Astrocyte of the spinal cord (primary cell): ENCODE measurements at places on chromosomes 3 and 15.

DNA sequence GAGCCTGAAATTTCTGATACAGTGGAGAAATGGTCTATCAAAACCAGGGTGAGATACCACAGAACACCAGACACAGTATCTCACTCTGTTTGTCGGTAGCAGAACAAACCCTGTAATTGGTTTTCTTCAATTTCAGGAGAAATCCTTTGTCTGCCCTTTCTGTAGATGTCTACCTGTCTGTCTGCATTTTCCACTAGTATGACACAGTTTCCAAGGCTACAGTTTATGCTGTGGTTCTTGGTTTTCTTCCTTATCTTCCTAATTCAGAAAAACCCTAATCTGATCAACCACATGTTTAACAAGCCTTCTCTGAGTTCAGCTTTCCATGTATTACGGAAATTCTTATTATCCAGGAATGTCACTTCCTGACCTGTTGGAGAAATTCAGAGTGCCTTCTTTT lies 70.8 kb downstream of the SCN11A start:
- DNase-seq, result no peak

DNA sequence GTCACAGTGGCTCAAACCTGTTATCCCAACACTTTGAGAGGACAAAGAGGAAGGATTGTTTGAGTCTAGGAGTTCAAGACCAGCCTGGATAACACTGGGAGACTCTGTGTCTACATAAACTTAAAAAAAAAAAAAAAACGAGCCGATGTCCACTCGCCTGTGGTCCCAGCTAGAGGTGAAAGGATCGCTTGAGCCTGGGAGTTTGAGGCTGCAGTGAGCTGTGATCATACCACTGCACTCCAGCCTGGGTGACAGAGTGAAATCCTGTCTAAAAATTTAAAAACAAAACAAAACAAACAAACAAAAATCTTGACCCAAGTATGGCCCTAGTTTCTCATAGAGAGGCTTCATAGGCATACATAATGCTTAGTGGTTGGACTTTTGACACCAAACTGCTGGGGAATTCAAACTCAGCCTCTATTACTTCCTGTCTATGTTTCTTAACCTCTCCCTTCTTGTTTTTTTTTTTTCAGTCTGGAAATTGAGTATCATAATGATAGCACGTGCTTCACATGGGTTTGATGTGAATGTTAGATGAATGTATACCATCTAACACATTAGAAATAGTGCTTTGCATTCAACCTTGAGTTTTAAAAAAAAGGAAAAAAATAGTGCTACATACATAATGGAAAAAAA lies 46.4 kb upstream of the CAPN7 start:
- DNase-seq, result no peak

- DNase-seq, result no peak
Observed at GRCh38 chr3:114640126-114640525, 346.3 kb downstream of the TIGIT start.

- no peak for DNase-seq
Observed at GRCh38 chr3:65712140-65712539, 326.6 kb downstream of the MAGI1 start.

DNA sequence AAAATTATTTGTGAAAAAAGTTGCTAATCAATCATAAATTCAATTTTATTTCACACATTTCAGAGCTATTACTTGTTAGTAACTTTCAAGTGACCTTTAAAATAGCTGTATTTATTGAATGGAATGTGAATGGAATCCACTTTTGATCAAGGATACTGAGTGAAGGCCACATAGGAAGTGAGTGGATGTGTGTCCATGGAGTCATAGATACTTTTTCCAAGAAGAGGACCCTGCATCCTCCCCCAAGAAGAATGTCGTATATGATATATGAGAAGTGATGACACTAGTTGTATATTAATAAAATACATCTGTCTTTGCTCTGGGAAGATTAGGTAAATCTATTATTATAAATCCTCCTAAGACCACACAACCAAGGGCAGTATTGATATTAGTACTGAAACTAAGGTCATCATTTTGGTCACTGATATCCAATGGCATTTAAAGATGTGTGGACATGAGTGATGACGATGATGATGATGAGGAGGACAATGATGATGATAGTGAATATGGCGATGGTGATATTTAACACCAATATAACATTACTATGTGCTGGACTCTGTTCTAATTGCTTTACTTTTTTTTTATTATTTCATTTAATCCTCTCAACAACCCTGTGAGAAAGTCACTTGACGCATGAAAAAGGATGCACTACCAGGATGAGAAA lies 493.0 kb upstream of the NR2F2 start:
- DNase-seq, result no peak

- DNase-seq, result peak; percentile 5
Observed at GRCh38 chr3:14780927-14781507, 37.7 kb upstream of the FGD5 start.

DNA sequence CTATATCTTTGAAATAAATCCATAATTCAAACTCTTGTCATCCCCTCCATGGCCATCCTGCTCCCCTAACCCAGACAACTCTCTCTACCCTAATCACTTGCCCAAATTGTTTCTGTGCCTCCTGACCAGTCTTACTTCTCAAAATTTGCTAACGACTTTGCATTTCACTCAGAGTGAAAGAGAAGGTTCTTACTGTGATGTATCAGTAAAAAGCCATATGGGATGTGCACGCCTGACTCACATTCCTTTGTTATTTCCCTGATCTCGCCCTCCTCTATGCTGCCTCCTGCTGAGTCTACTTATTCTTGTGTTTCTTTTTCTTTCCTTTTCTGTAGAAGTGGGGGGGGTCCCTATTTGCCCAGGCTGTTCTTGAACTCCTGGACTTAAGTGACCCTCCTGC lies 487.2 kb upstream of the FRG2C start:
- no peak for DNase-seq

- DNase-seq, result no peak
Observed at GRCh38 chr15:100900136-100900794, 18.9 kb upstream of the LRRK1 start.

DNA sequence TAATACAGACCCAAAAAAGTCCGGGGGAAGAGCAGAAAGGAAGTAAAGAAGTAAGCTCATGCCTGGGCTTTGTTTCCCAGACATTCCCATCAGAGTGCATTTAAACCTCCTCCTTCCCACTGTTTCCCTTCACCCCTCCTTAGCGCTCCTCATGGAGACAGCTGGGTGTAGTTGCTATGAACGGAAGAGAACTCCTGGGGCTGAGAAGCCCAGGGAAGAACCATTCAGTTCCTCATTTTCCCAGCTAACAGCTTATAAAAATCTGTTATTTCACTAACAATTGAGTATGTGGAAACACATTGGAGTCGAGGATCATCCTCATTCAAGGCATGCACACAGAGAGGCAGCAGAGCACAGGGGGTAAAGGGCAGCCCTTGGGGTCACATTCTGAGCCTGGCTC lies 299.3 kb downstream of the SHQ1 start:
- no peak for DNase-seq

GRCh38 chr3:11146773-11147660 lies 7.3 kb upstream of the HRH1 start:
- DNase-seq, result no peak

- DNase-seq, result no peak
Observed at GRCh38 chr3:82473864-82474541, 712.6 kb upstream of the GBE1 start.

DNA sequence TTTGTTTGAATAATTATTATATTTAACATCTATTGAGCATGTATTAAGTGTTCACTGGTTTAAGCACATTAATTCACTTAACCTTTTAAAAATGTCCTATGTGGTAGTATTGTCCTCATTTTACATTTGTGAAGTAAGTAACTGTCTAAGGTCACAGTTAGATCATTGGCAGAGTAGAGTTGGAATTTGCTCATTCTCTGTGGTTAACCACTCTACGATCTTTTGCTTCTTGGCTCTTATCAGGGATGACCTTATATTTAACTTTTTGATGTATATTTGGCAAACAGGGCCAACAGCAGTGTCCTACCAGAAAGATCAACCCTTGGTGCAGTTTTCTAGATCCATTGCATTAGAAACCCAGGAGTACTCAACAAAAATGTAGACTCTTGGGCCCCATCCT lies 34.0 kb downstream of the PXK start:
- DNase-seq, result no peak

DNA sequence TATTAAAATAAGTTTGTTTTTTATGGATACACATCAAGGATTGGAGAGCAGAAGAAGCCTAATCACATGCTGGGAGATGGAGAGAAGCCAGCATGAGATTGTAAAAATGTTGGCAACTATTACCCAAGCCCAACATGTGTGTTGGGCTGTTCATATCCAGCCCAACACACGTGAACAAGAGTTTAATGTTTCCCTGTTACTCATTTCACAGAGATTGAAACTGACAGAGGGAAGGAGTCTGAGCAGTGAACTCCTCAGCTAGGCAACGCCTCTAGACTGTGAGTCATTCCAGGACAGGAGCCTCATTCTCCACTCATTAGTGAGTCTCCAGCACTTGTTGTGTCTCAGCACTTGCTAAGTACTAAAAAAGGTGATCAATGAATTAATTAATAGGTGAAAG lies 43.2 kb upstream of the CMSS1 start:
- DNase-seq, result peak; percentile 88

DNA sequence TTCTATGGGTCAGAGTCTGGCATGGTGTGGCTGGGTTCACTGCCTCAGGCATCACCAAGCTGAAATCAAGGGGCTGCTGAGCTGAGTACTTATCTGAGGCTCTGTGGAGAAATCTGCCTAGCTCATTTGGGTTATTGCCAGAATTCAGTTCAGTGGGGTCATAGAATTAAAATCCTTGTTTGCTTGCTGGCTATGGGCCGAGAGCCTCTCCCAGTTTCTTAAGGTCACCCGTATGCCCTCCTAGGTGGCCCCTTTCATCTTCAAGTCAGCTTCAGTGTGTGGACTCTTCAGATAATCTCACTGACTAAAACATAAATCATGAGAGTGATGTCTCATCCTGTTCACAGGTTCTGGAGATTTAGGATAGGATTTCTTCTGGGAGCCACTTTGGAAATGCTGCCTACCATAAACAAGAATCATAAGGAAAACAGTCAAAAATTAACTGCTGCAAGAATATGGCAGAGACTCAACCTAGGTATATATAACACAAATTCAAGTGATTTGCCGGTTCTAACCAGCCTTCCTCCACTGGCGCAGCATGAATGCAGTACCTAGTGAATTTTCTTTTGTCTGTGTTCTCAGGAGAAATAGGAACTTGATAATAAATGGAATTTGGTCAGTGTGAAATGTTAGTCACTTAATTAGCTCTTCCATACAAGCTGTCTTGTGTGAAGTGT lies 5.3 kb downstream of the CP start:
- no peak for DNase-seq

DNA sequence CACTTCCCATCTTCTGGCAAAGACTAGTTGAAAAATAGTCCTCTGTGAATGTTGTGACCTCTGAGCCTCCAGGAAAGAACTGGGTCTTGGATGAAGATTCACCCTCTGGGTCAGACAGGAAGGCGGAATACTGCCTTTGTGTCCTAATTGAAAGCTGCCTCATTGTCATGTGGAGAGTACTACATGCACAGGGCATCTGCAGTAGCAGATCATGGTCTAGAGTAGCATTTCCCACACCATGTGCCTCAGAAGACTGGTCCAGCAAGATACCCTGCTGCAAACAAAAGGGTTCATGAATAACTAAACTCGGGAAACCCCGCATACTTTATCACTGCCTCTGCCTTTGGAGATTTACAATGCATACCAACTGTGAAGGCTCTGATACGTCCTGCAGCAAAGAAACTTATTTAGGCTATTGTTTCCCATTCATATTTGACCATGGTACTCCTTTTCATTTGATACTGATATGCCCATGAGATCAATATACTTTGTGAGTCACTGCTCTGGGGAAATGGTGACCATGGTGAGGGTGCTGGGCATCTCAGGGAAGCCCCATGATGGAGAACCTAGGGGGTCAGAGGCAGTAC lies 22.7 kb downstream of the IRAK2 start:
- DNase-seq, result no peak

DNA sequence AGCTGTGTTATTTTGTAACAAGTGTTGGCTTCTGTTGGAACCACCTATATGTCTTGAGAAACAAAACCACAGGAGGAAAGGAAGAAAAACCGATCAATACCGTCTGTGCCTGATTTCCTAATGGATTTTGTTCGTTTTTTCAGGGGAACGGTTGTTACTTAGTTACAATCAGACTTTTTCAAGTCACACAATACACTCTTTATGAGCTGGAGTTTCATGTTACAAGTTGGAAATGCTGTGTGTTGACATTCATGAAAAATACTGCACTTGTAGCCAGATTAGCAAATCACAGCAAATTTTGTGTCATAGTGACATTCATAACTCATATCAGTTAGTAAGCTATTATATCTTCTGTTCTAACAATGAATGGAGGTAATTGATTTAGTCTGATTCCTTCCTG lies 78.9 kb downstream of the SLTM start:
- DNase-seq, result no peak

DNA sequence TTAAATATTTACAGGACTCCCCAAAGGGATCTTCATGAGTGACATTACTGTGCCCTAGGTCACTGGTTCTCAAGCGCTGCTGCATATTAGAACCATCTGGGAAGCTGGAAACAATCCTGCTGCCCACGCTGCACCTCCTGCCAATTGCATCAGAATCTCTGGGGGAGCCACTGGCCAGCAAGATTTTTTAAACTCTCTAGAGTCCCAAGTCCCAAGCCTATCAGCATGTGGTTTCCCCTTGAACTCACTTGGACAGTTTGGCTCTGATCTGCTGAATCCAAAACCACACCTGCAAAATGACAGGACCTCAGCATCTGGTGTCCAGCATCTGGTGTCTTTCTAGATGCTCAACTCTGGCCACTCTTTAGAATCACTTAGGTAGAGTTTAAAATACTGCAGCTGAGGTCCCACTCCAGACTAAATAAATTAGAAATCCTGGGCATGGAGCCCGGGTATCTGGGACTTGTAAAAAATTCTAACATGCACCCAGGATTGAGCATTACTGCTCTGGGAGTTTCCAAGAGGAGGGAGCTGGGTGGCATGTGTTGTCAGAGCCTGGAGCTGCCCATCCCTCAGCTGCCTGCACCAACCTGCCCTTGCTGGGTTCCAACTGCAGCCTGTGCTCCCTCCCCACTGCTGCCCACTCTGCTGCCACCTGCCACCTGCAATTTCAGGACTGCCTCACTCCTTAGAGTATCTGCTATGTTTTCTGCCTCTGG lies 311.3 kb downstream of the SLC9A9 start:
- peak; percentile 66 for DNase-seq

- DNase-seq, result peak; percentile 44
Observed at GRCh38 chr15:99504823-99505551, 60.8 kb upstream of the MEF2A start.

- DNase-seq, result no peak
Observed at GRCh38 chr15:73584699-73585420, 48.3 kb downstream of the NPTN start.

GRCh38 chr3:42157540-42158538 lies 66.7 kb downstream of the TRAK1 start:
- DNase-seq, result no peak
